ENCODE measurements at places on chromosomes 12 and 14. TPM values are rescaled to one million over a fixed set of nuclear protein-coding genes. Genes with fewer than 3 reads are reported as not detected.

Gene EMP1
- 244 TPM for total RNA-seq

Gene SERPINA10
- not detected for total RNA-seq

Gene PIANP
- 0.45 TPM for total RNA-seq

Gene ORAI1
- total RNA-seq, result 13.4 TPM

Gene NINJ2
- not detected for total RNA-seq

Gene ARMH4
- total RNA-seq, result 4.2 TPM

Gene EXOC3L4
- total RNA-seq, result 0.41 TPM

Gene KITLG
- 110 TPM for total RNA-seq

Gene LMO3
- 3.6 TPM for total RNA-seq

Gene ITGA7
- 37.6 TPM for total RNA-seq

Gene LTB4R2
- 18.6 TPM for total RNA-seq

Gene RNASE2
- not detected for total RNA-seq

Gene GPX2
- not detected for total RNA-seq

Gene GLI1
- total RNA-seq, result 1.1 TPM

Gene BCL11B
- 0.09 TPM for total RNA-seq

Gene LRP1-AS
- not detected for total RNA-seq

Gene PIWIL1
- total RNA-seq, result not detected

Gene MANSC1
- 10.9 TPM for total RNA-seq

Gene PZP
- not detected for total RNA-seq

Gene TESPA1
- total RNA-seq, result not detected

Gene LRRC9
- total RNA-seq, result not detected

Gene PKP2
- 0.45 TPM for total RNA-seq

Gene CNIH1
- 27.5 TPM for total RNA-seq

Gene ZFYVE26
- 24.3 TPM for total RNA-seq

Gene ABHD12B
- not detected for total RNA-seq

Gene TMTC1
- 12.8 TPM for total RNA-seq

Gene DEGS2
- total RNA-seq, result 0.16 TPM

Gene ENTPD5
- 6.1 TPM for total RNA-seq

Gene KCTD10
- 91.7 TPM for total RNA-seq

Gene LUM
- 582 TPM for total RNA-seq

Gene ASB2
- 0.49 TPM for total RNA-seq

Gene NGB
- total RNA-seq, result not detected

Gene ULK1
- 9.1 TPM for total RNA-seq

Gene KRT80
- 0.25 TPM for total RNA-seq

Gene SRGAP1
- total RNA-seq, result 11.9 TPM

Gene TMEM19
- total RNA-seq, result 36.8 TPM

Gene HOXC9
- total RNA-seq, result 0.65 TPM

Gene ADCY4
- 6.3 TPM for total RNA-seq

Gene SMOC1
- 0.25 TPM for total RNA-seq

Gene DAO
- not detected for total RNA-seq

Gene LAG3
- total RNA-seq, result 0.16 TPM

Gene SNX6
- total RNA-seq, result 258 TPM

Gene SIX4
- 16.3 TPM for total RNA-seq

Gene PDE6H
- total RNA-seq, result not detected

Gene CD27
- total RNA-seq, result not detected

Gene MYO1H
- total RNA-seq, result not detected
